T-helper 17 cell (primary cell): ENCODE measurements at places on chromosomes 13 and 19.

GRCh38 chr13:80386002-80386401 is 45.1 kb upstream of the SPRY2 start:
- DNase-seq = no peak

DNA sequence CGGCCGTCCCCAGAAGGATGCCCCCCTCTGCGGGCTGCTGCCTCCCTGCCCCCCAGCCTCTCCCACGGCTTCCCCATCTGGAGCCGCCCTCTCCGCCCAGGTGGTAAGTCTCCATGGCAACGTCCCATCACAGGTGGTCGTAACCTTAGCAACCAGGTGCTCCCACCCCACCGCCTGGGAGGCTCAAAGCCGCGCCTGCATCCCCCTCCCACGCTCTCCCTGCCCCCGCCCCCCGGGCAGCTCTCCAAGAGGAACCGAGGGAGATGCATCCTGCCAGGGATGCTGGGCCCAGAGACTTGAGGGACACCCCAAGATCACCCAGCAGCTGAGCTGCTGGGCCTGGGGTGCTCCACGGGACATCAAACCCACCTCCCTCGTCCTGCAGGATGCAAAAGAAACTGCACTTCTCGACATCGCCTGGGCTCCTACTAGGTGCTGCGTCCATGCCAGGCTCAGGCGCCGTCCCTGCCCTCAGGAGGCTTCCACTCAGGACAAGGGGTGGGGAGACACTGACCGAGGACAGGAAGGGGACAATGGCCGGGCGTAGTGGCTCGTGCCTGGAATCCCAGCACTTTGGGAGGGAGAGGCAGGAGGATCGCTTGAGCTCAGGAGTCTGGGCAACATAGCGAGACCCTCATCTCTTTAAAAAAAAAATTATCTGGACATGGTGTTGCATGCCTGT is 5.0 kb upstream of the LINGO3 start:
- no peak for DNase-seq

DNA sequence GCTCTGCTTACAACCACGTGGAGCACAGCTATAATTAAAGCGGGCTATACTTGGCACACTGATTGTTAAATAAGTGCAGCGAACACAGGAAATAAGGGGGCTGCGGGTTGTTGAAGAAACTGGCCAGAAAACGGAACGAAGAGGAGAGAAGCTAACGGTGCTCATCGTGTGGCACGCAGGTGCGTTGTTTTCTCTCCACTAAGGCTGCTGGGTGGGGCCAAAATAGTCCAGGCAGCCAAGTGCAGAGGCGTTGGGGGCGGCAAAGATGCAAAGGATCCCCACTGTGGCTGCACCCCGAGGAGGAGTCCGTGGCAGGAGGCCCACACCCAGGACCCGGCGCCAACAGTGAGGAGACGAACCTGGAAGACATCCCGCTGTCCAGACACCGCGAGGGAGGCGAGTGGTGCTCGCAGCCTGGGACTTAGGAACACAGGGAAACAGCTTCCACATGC is 8.1 kb upstream of the ARL11 start:
- no peak for DNase-seq

- no peak for DNase-seq
These were observed 22.6 kb downstream of the SUGP1 start for GRCh38 chr19:19297759-19298158.

DNA sequence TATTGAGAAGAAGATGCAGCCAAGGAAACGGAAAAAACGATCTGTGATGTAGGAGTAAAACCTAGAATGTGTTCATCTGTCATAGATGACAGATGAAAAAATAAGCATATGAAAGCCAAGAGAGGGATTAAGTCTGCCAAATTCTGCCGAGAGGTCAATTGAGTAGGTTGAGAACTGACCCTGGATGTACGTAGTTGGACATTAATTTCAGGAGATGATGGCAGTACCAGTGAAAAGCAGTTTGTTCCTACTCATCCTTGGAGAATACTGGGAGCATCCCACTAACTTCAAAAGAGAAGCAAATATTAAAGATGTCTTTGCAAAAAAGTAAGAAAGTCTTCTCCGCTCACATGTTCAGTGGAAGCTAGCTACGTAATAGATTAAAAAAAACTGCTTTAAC is 11.8 kb upstream of the FGF9 start:
- no peak for DNase-seq
